Tongue (tissue), 3 donors: ENCODE measurements at places on chromosomes 12 and 14.

DNA sequence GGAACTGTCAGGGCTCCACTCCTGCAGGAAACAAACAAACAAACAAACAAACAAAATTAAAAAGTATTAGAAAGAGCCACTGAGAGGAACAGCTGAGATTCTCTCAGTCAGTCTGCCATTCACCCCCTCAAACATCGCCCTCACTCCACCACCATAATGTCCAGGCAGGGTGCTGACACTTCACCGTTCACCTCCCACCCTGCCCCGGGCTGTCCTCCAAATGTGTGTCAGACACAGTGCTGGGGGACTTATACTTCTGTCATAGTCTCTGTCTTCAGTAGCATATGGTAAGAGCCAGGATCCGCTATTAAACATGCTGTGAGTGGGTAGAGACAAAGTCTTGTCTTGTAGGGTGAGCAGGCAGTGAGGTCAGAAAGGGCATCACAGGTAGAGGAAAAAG, 28.3 kb downstream of the KRT18 start:
- no peak for DNase-seq

- peak; percentile 79 for DNase-seq
Measured at GRCh38 chr14:74140374-74140850, 55.7 kb downstream of the LIN52 start.

DNA sequence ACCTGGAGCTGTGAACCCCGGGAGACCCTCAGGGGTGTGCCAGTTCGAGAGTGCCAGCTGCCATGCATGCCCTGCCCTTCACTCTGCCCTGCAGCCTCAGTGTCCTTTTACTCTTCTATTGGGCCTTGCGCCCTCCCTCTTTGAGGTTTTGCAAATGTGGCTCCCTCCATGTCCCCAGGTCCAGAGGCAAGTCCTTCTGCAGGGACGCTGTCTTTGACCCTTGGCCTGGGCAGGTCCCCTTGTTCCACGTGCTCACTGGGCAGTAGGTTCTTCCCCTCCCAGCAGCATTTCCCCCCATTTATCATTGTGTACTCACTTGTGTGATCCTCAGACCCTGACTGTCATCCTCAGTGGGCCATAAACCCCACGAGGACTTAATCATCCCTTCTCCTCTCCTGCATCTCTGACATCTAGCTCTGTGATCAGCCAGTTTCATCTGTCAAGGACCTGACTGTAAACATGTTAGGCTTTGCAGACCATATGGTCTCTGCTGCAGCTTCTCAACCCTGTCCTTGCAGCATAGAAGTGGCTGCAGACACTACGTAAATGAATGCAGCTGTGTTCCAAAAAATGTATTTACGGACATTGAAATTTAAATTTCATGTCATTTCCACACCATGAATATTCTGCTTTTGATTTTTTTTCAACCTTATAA, 36.6 kb downstream of the TSPAN9 start:
- DNase-seq, result no peak

GRCh38 chr14:20659813-20660395, 18.4 kb upstream of the OR6S1 start:
- no peak for DNase-seq
